ENCODE measurements at places on chromosomes 4 and X.
A peak's percentile ranks its signal among the peaks of the same experiment; 100 is the strongest.

DNA sequence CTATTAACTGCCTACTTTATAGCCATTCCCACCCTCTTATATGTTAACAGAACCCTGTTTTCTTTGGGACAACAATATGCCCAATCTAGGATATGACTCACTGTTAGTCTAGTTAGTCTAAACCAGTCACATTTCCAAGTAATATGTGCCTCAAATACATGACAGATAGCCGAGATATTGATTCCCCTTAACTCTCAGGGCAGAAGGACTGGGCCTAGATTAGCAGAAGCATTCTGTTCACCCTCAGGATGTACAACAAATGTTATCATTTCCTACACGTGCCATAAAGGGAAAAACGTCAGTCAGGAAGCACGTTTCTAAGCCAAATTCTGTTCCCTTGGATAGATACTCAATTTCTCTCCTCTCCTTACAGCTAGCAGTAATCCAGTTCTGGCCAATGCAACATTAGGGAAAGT lies 114.1 kb downstream of the SLC10A7 start:
- DNase-seq: no peak

DNA sequence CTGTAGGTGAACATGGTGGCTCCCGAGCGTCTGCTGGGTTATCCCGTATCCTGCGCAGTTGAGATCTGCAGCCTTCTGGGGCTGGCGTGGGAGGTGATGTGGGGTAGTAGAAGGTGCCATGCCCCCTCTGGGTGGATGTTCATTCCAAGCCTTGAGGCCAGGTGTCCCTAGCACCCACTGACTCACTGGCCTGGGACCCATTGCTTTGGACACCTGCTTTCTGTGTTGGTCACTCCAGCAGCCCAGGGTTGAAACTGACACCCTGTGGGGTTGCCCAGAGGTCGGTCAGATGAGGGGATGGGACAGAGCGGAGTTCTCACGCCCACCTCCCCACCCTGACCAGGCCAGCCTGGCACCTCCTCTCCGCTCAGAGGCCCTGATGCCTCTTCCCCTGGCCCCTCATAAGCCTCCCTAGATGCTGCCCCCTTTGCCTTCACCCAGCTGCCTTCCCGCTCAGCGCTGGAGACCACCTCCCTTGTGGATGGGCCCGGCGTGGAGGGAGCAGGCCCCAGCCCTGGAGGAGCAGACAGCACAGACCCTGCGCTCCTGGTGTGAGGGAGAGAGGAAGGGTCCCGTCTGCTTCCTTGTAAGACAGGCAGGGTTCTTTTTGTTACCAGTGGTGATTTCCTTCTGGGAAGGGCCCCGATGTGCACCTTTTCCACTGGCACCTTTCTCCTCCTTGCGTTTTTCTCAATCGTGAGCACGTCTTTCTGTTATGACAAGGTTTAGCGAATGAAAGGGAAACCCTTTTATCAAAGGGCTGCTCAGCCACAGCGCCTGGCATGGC lies 2.0 kb downstream of the DOK7 start:
- no peak for DNase-seq

GRCh38 chrX:154368630-154369448 lies 5.6 kb downstream of the FLNA start:
- peak; percentile 93 for DNase-seq

DNA sequence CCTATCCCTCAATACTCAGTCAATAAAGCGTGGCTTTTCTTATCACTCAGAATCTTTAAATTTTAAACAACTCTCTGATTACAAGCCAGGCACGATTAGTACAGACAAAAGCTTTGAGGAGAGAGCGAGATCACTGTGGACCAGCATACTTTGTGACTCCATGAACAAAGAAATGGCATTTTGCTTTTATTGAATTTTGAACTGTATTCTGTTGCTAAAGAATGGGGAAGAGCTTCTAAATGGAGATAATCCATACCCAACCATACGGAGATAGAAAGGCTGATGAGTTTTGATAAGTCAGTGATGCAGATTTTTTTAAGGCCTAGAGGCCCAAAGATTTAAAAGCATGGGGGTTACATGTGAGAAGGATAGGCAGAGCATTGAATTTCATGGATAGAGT lies 259.1 kb downstream of the DACH2 start:
- no peak for DNase-seq

DNA sequence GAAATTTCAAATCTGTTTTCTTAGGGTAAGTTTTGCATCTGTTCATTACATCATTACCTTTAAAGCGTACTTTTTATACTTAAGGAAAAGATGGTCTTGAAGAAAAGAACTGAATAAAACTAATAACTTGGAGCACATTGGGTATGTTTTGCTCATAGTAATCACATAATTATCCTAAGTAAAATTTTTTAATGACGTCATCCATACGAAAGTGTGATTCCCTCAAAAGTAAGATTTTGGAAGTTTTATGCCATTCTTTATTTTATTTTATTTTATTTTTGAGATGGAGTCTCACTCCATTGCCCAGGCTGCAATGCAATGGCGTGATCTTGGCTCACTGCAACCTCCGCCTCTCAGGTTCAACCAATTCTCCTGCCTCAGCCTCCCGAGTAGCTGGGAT lies 1516.6 kb upstream of the TENM3 start:
- DNase-seq: no peak

DNA sequence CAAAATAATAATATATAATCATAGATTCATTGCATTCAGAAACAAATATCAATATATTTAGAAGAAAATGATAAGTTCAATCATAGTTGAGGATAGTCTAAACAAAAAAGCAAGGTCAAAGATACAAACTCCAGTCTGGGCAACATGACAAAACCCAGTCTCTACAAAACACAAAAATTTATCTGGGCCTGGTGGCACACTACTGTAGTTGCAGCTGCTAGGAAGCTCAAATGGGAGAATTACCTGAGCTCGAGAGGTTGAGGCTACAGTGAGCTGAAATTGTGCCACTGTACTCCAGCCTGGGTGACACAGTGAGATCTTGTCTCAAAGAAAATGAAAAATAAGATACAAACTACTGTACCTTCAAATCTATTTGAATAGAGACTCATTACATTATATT lies 52.7 kb upstream of the ANXA10 start:
- no peak for DNase-seq

GRCh38 chr4:184028561-184029374 lies 123.7 kb downstream of the STOX2 start:
- DNase-seq: peak; percentile 0

- DNase-seq: peak; percentile 2
Measured at GRCh38 chr4:151276787-151277562, at the start of gene PRSS48. Gene PRSS48 (plus strand): TSS chr4:151277161. CDS start chr4:151277173, 12 bp downstream.
